ENCODE measurements at places on chromosomes 2 and 18.

DNA sequence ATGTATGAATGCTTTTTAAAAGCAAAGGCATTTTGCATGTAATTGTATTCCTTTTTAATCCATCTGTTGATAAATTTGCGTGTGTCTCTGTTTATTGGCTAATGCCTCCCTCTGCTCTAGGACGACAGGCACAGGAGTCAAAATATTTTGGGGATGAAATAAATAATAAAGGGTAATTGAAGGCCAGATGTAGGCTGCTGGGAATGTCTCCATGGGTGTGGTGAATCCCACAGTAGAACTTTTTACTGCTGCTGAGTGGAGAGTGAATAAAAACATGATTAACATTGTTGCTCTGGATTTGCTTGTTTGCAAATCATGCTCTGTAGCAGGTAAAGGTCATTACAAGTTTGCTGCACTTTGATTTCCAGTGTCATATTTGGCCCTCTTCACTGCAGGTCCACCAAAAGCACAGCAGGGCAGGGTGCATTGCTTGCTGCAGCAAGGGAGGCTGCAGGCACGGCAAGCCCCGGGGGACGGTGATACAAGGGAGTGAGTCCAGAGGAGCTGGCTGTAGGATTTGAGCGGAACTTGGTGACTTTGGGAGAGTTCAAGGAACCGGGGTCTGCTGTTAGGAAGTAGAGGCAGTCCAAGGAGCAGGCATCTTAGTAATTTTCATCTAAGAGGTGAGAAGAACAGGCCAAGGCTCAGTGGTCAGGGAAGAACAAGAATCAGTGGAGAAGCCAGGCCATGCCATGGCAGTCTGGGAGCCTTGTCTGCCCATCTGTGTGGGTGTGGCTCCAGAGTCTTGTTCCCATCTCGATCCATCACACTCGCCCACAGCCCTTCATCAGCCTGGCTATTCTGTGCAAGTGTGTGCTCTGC lies 201.5 kb upstream of the RAB6C start:
- no peak for DNase-seq

GRCh38 chr18:59960272-59960671 lies 60.5 kb downstream of the PMAIP1 start:
- no peak for DNase-seq

DNA sequence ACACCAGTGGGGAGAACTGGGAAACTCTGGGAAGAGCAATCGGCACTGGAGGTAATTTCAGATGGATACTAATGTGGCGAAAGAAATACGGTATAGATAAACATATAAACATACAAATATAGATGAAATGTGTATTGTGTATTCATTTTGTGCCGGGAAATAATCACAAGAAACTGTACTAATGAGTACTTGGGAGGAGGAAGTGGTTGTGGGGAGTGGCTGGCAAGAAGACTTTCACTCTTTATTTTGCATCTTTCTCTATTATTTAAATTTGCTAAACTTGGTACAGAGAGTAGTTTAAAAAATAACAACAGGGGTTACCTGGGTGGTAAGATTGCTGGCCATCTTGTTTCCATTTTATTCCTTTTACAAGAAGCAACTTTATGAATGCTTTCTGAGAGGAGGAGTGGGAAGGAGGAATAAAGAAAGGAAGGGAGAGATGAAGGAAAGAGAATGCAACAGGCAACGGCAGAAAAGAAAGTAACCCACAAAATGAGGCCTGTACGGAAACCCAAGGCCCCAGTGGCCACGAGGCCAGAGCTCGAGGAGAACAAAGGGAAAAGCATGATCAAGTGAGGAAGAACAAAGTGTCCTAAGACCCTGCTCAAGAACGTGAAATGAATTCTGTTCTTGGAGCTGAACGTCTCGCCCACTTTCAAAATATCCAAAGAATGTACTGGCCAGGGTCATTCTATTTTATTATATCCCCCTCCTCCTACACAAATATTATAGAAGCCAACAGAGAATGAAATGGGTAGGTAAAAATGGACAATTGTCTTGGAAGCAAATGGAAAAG lies 45.2 kb downstream of the FAM178B start:
- DNase-seq: no peak

GRCh38 chr2:162018530-162018929 lies 55.5 kb downstream of the DPP4 start:
- no peak for DNase-seq

DNA sequence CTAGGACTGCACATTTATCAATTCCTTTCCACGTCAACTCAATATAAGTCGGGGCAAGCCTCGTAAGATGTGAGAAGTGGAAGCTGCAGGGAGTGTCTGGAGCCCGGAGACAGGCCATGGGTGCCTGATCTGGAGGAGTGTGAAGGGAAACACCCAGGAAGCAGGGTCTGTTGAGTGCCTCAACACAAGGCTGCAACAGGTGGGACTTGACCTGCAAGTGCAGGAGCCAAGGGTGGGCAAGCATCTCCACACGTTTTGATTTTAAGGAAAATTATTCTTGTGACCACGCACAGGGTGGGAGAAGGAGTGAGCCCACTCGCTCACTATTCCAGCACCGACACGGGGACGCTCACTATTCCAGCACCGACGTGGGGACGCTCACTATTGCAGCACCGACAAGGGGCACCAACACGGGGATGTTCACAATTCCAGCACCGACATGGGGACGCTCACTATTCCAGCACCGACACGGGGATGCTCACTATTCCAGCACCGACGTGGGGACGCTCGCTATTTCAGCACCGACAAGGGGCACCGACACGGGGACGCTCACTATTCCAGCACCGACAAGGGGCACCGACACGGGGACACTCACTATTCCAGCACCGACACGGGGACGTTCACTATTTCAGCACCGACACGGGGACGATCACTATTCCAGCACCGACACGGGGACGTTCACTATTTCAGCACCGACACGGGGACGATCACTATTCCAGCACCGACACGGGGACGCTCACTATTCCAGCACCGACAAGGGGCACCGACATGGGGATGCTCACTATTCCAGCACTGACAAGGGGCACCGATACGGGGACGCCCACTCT lies 197.3 kb downstream of the EIPR1 start:
- no peak for DNase-seq

DNA sequence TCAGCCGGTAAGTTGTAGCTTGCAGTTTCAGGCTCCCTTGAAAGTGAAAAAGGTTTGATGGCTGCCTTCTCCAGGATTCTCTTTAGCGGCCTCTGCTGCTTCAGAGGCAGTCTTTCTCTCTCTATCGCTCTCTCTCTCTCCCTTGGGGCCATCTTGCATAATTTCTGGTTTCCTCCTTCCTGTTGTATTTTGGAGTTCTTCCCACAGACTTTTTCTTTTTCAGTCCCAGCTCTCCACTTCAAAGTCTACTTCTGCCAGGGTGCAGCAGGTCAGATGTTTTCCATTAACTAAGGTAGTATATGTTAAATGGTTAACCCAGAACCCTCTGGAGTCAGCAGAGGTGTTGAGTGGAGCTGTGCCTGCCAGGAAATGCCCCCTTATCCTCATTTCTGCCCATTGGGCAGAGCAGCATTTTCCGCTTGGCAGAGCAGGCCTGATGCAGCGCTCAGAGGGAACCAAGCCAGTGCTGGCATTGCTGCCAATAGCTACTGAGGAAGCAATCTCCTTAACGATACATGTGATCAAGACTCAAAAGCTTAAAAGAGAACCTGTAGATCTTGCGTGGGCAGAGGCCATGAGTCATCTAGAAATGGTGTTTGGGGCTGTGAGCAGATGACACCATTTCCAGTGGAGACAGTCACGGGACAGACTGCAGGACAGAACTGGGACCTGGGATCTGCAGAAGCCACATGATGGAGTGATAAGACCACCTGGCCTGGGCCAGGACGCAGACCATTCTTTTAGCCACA lies 20.8 kb downstream of the DBI start:
- no peak for DNase-seq

Data from HAP-1 (cell line).